ENCODE measurements at places on chromosomes 3 and 15. TPM values are rescaled to one million over a fixed set of nuclear protein-coding genes. Genes with fewer than 3 reads are reported as not detected.

Gene NXPE3
- total RNA-seq: 22.7 TPM

Gene LRRK1
- total RNA-seq: 11.0 TPM

Gene DGKG
- total RNA-seq: 5.8 TPM

Gene APBA2
- total RNA-seq: 20.6 TPM

Gene SCN11A
- total RNA-seq: not detected

Gene LRRC3B
- not detected for total RNA-seq

Gene CHRNA7
- total RNA-seq: 3.2 TPM

Gene C3orf70
- 0.16 TPM for total RNA-seq

Gene IGSF11
- total RNA-seq: 5.1 TPM

Gene OR5K2
- not detected for total RNA-seq

Gene MESP2
- total RNA-seq: 0.50 TPM

Gene PLA2G4D
- not detected for total RNA-seq

Gene WNT7A
- total RNA-seq: 0.04 TPM

Gene DTX3L
- 10.0 TPM for total RNA-seq

Gene GPR62
- not detected for total RNA-seq

Gene LINGO1
- 11.1 TPM for total RNA-seq

Gene RTP3
- not detected for total RNA-seq

Gene ISLR
- 0.36 TPM for total RNA-seq

Gene GABRB3
- 98.3 TPM for total RNA-seq

Gene NME9
- total RNA-seq: not detected

Gene SPTBN5
- 0.21 TPM for total RNA-seq

Gene PARP6
- total RNA-seq: 62.0 TPM

Gene CDHR4
- total RNA-seq: 0.24 TPM

Gene PLD1
- 8.1 TPM for total RNA-seq

Gene GRAMD2A
- 0.22 TPM for total RNA-seq

Gene SHF
- 0.66 TPM for total RNA-seq

Gene ANKDD1A
- total RNA-seq: 1.3 TPM

Gene SST
- not detected for total RNA-seq

Gene GABRG3
- 0.49 TPM for total RNA-seq

Gene CD86
- not detected for total RNA-seq

Gene GNAT1
- 0.48 TPM for total RNA-seq

Gene SLC7A14
- total RNA-seq: not detected

Gene CADPS
- not detected for total RNA-seq

Gene GALNT15
- total RNA-seq: 0.05 TPM

Gene SV2B
- 0.29 TPM for total RNA-seq

Gene GOLGA6L4
- total RNA-seq: 0.39 TPM

Gene VIPR1
- total RNA-seq: 2.3 TPM

Gene MYLK
- 17.7 TPM for total RNA-seq

Gene ZNF592
- total RNA-seq: 13.4 TPM

Gene ROPN1B
- total RNA-seq: not detected

Gene GOLGA6B
- total RNA-seq: not detected

Gene GOLGA8S
- total RNA-seq: 0.18 TPM

Gene TRPM1
- total RNA-seq: not detected

Gene PLSCR4
- 7.3 TPM for total RNA-seq

Gene SCAANT1
- not detected for total RNA-seq

Gene CTXND1
- not detected for total RNA-seq
